ENCODE measurements at places on chromosomes 7 and 10.

GRCh38 chr7:78702770-78703169 lies 750.7 kb downstream of the MAGI2 start:
- no peak for DNase-seq

DNA sequence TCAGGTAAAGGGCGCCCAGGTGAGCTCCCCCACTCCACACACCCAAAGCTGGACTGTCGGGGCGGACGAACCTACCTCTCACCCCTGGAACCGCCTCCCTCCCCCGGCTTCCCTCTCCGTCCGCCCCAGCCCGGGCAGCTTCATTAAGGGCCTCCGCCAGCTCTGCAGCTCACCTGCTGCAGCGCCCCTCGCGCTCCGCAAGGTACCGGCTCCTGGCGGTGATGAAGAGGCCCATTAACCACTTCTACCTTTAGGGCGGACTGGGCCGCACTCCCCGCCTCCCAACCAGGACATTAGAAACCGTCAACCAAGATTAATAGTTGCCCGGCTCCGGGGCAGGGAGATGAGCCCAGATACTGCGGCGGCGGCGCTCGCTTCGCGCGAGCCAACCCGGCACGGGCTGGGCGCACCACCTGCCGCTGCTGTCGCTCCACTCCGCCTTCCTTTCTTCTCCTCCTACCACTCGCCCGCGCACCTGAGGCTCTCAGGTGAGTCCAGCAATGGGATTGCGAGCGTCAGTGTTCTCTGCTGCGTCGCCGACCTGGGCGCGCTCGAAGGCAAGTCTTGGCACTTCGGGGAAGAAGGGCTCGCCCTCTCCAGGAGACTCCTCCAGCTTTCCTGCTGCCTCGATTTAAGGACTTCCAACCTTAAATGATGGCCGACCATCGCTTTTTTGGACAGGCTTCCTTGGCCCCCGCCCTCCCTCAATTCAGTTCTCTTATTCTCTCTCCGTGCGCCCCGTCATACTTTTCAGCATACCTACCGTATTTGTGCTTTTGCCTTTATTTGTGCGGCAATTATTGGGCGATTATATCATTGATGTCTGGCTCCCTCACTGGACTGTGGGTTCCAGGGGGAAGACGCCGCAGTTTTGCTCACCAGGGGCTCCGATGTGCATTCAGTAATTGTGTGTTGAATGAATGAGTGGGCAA lies 13.6 kb upstream of the KAZALD1 start:
- no peak for DNase-seq

DNA sequence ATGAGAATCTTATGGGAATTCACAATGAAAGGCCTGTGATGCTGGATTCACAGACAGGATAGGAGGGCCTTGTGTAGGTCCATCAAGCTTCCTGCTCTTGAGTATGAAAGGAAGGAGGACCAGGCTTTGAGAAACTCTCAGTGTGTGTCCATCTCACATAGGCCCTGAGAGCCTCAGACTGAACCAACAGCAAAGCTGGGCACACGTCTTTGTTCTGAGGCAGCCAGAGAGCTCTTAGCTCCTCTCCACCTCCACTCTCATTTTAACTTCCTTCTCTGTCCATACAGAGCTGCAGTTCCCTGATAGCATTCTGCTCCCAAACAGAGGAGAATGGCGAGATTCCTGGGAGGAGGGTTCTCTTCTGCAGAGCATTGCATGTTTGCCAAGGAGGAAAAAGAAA lies 515.6 kb downstream of the CALN1 start:
- DNase-seq, result no peak

DNA sequence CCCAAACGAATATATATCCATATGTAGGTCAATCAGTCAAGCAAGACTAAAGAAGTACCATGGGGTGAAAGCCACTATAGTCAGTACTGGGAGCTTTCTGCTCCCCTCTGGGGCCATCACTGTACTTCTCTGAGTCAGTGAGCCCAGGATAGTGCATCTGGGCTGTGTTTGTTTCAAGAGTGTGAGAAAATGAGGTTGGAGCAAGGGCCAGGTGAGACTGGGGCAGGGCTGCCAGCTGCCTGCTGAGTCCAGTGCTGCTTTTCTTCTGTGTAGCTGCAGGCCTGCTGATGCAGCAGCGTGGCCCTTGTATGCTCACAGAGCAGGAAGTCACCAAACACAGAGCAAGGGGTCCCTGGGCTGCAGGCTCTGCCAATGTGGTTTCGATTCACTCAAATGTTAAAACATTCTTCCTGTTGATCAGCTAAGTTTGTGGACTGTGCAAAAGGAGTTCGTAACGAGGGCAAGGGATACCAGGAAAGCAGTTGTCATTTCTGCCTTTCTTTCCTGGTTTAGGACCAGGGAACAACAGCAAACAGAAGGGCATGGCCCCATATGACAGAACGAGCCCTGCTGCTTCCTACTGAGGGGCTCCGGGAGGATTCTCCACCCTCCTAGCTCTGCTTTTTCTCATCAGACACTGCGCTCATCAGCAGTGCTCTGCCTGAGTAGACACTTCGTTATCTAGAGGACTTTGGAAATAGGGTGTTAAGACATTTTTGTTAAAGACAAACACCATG lies 65.4 kb upstream of the TNS3 start:
- DNase-seq, result no peak

DNA sequence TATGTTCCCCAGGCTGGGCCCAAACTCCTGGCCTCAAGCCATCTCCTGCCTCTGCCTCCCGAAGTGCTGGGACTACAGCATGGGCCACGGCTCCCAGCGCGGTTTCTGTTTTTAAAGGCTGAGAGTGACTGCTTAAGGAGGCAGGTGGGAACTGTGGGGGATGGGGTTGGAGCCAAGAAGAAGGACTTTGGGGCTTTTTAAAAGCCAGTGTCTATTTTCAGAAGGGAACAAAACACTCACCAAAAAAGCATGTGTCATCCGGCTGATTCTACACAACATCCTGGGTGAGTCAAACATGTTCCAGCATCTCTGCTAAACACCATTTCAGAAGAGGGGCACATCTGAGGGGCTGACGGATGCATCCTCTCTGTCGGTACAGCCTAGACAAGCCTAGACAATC lies 824.5 kb downstream of the TYW1 start:
- DNase-seq, result no peak

- DNase-seq, result no peak
Observed at GRCh38 chr7:71220210-71220695, 88.3 kb downstream of the GALNT17 start.

- DNase-seq, result no peak
Observed at GRCh38 chr10:102067091-102067916, 2.2 kb downstream of the HPS6 start.

GRCh38 chr10:1420661-1421362 lies 316.5 kb downstream of the ADARB2 start:
- no peak for DNase-seq

- DNase-seq, result no peak
Observed at GRCh38 chr7:139426258-139427028, 57.0 kb downstream of the KLRG2 start.

DNA sequence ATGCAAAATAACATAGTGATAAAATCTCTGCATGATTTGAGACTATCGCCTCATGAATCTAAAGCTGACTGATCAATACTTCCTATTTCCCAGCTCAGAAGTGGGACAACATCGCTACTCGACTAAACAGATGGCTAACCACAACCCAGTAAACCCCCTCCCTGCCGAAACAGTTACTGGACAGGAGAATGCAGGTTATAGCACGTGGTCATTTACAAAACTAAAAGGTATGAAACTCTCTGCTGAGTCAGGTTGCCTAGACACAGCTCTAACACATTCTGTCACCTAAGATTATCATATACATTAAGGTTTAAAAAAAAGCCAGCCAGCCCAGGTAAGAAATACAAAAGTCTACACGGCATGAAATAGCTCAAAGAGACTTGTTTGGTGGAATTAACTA lies 64.0 kb downstream of the CTBP2 start:
- DNase-seq, result no peak

- no peak for DNase-seq
Observed at GRCh38 chr7:48031111-48031510, 2.2 kb upstream of the SUN3 start.

DNA sequence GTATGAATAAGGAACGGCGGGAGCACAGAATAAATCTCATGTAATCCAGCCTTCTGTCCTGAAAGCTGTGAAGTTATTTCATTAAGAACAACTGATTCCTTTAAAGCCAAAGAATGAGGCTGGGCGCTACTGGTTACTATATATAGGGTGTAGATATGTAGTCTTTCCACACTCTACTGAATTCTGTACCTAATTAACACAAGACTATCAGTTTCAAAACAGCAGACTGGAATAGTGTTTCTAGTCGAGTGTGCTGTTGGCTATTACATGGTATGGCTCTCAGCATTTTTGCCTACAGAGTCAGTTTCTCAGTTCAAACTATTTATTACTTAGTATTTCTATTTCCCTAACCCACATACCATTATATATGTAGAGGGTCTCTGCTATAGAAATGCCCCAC lies 163.3 kb downstream of the THSD7A start:
- DNase-seq, result no peak

DNA sequence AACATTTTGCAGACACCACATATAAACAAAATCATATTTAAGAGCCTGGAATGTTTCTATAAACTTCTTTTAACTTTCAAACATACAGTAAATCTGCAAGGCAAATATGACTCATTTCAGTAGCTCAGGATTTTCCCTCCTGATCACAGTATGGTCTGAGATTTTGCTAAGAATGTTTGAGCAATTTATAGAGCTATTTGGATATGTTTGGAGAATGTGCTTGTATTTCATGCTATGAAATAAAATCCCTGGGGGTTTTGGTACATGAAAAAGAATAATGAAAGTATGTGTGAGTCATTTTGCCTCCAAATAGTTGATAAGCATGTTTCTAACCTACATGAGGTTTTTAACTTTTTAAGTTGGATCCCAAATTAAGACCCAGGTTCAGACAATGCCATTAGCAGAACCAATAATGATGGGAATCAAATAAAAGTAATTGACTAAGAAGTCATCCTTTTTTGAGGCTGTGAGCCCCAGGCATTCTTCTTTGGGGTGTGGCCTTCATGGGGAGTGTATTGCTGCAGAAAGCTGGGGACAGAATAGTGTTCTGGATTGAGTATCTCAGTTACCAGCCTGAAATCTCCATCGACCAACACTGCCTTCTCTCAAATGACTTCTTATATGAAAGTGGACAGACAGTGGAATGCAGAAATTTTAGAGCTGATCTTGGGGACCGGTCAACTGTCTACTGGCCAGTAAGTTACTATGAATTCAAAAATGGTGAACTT lies 66.1 kb upstream of the AGBL3 start:
- DNase-seq, result no peak

DNA sequence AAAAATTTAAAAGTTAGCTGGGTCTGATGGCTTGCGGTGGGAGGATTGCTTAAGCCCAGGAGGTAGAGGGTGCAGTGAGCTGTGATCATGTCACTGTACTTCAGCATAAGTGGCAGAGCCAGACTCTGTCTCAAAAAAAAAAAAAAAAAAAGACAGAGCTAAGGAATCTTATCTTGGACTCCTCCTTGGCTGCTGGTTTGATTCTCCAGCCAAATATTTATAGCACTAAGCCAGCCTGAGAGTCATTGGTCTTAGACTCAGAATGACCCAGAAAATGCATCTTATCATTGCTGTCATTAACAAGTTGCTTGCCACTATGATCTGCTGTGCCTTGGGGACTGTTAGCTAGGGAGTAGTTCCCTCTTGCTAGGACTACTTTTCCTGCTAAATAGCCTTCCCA lies 164.7 kb downstream of the GNAT3 start:
- DNase-seq, result no peak

- no peak for DNase-seq
Observed at GRCh38 chr7:111954474-111955381, 251.5 kb downstream of the DOCK4 start.

DNA sequence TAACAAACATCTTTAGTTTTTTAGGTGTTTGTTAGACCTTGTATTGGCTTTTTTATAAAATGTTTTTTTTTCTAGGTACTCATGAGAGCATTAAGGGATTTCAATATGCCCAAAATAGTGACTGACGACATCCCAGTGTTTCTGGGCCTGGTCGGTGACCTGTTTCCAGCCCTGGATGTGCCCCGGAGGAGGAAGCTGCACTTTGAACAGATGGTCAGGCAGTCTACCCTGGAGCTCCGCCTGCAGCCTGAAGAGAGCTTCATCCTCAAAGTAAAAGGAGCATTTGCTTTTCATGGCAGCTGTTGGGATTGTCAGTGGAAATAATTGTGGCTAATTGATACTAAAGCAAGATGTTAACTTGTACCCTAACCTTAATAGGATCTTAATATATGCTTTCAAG lies 161.5 kb downstream of the DNAH11 start:
- DNase-seq, result no peak

DNA sequence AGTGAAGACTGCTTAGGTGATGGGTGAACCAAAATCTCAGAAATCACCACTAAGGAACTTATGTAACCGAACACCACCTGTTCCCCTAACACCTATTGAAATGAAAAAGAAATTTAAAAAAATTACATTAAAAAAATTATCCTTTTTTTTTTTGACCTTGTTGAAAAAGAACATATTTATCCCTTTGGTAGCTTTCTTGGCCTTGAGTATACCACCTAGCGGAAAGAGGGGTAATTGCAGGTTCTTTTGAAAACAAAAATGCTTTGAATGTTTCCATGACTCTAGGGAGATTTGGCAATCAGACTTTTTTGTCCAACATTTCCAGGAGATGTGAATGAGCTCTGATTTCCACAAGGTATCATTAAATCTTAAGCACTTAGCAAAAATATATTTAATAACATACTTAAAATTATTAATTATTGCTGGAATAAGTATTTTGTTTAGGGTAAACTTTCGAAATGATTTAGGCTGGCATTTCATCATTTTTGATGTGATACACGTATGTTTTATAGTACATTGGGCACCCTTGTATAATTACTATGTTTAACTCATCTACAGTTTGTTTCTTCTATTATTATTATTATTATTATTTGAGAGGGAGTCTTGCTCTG lies 47.0 kb upstream of the ELMO1 start:
- no peak for DNase-seq

- DNase-seq, result no peak
Observed at GRCh38 chr10:29268011-29268410, 20.9 kb upstream of the LYZL1 start.

DNA sequence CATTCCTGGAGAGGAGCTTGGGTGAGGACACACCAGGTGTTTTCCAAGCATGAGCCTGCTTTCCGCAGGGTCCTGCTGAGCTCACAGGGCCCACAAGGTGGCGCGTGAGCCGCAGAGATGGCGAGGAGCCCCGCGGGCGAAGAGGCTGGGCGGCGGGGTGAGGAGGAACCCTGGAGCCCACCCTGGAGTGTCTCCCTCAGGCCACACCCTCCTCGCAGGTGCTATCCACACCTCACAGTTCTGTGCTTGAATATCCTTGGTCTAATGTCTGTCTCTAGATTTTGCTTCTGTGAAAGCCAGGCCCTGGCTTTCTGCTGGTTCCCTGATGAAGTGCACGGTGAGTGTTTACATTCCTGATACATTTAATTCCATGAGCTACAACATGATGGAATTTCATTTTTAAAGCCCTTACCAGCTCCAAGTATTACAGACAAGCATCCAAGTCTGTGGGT lies 433.6 kb downstream of the ACTR3B start:
- no peak for DNase-seq

GRCh38 chr10:47285381-47286115 lies 14.4 kb upstream of the GDF10 start:
- no peak for DNase-seq

Data from pulmonary artery endothelial cell (primary cell).